Stimulated activated CD4-positive, alpha-beta T cell treated with anti-CD3 and anti-CD28 coated beads, Interleukin-1b, Interleukin-23, amount 100 ng/mL, for 48 hours (primary cell): ENCODE measurements at places on chromosomes 1 and 21.

- DNase-seq, result no peak
Measured at GRCh38 chr1:221912230-221912629, 170.3 kb upstream of the DUSP10 start.

DNA sequence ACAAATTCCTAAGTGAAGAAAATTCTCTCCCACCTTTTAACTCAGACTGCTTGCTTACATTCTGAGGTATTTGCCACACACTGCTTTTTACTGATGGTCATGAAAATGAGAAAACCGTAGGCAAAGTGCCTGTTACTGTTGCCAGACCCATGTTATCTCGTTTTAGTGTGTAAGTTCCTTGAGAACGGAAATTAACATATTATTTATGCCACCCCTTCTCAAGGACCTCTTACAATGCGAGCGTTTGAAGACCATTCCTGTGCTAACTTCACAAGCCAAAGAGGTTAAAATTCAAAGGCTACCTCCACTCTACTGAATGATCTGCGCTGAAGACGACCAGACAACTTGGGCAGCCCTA, 509 bp downstream of the NVL start:
- DNase-seq, result no peak

DNA sequence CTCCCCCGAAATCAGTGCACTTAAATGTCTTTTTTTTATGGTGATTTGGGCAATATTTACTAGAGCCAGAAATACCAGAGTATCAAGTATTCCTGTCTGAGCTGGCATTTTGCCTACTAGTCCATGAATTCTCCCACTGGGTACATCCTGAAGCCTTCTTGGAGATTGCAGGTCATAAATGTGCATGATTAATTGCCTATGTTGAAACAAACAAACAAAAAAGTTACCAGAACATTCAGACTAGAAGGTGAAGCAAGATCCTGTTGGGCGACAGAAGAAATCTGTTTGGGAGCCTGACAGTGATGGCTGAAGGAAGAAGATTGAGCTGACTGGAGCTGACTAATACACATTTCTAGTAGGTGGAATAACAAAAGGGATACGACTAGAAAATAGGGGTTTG, 127.4 kb upstream of the NRIP1 start:
- DNase-seq, result no peak

GRCh38 chr1:14707531-14708445, 109.3 kb downstream of the KAZN start:
- no peak for DNase-seq

- no peak for DNase-seq
Measured at GRCh38 chr1:178500091-178500770, 3.5 kb upstream of the CLEC20A start.
